ENCODE measurements at places on chromosomes 12 and 14. TPM values are rescaled to one million over a fixed set of nuclear protein-coding genes. Genes with fewer than 3 reads are reported as not detected.

Gene ABCD2
- total RNA-seq: 26.6 TPM

DNA sequence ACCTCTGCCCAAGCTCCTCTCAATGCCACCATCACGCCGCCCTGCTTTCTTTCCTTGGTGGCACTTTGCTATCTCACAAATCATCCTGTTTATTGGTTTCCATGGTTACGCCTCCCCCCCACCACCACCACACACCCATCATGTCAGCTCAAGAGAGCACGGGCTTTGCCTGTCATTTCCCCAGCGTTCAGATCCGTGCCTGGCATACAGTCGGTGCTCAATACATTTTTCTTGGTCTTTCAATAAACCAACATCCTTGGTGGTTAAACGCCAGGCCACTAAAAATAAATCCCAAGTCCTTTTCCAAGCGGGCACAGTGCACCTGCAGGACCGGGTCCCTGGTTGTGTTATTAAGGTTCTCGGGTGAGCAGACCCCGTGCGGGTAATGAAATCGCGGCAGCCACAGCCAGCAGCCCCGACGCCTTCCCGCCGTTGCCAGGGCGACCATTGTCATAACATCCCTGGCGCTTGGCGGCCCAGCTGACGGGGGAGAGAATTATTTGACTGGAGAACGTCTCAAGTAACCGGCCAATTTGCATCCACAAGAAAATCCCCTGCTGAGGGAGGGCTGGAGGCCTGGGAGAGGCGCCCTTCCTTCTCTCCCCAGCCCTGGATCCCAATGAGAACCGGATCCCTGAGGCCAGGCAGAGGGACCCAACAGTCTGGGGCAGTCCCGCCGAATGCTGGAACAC is 92.9 kb downstream of the KSR2 start:
- no peaks in the 10 kb centered on the region for H3K36me3 ChIP-seq
- no peak for DNase-seq
- no peak overlapping the region for H3K27ac ChIP-seq
- H3K27me3 ChIP-seq: peaks cover 23% of the 10 kb centered on the region
- H3K4me3 ChIP-seq: no peak overlapping the region

GRCh38 chr12:62995097-62995496 is 60.1 kb upstream of the PPM1H start:
- H3K27me3 ChIP-seq: no peaks in the 10 kb centered on the region
- H3K27ac ChIP-seq: no peak overlapping the region
- no peaks in the 10 kb centered on the region for H3K4me1 ChIP-seq
- no peaks in the 10 kb centered on the region for H3K36me3 ChIP-seq

- H3K4me1 ChIP-seq: no peaks in the 10 kb centered on the region
- H3K27me3 ChIP-seq: no peaks in the 10 kb centered on the region
- H3K36me3 ChIP-seq: no peaks in the 10 kb centered on the region
- H3K27ac ChIP-seq: no peak overlapping the region
- H3K4me3 ChIP-seq: no peak overlapping the region
- no peak for DNase-seq
Observed at GRCh38 chr14:37147310-37147880, 25.0 kb downstream of the SLC25A21 start.

DNA sequence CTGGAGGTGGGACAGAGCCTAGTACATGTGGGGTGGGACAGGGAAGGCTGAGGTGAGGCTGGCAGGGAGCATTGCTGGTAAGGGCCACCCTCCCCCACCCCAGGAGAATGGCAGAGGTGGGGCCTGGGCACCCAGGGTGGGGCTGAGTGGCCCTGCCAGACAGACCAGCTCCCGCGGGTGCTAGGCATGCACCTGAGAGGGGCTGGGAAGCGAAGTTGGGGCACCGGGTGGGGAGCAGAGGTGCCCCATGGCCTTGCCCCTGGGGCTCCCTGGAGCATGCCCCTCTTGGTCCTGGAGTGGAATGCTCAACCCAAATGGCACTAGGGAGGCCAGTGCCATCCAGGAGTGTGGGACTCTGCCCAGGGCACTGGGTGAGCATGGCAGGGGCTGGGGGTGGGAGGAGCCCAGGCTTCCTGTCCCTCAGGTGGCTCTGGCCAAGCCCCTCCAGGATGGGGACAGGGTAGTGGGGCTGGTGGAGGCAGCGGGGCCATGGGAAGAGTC is 1.3 kb downstream of the TNFAIP2 start:
- H3K27ac ChIP-seq: no peak overlapping the region
- no peaks in the 10 kb centered on the region for H3K36me3 ChIP-seq
- no peak overlapping the region for H3K4me3 ChIP-seq
- H3K27me3 ChIP-seq: peaks cover 28% of the 10 kb centered on the region

DNA sequence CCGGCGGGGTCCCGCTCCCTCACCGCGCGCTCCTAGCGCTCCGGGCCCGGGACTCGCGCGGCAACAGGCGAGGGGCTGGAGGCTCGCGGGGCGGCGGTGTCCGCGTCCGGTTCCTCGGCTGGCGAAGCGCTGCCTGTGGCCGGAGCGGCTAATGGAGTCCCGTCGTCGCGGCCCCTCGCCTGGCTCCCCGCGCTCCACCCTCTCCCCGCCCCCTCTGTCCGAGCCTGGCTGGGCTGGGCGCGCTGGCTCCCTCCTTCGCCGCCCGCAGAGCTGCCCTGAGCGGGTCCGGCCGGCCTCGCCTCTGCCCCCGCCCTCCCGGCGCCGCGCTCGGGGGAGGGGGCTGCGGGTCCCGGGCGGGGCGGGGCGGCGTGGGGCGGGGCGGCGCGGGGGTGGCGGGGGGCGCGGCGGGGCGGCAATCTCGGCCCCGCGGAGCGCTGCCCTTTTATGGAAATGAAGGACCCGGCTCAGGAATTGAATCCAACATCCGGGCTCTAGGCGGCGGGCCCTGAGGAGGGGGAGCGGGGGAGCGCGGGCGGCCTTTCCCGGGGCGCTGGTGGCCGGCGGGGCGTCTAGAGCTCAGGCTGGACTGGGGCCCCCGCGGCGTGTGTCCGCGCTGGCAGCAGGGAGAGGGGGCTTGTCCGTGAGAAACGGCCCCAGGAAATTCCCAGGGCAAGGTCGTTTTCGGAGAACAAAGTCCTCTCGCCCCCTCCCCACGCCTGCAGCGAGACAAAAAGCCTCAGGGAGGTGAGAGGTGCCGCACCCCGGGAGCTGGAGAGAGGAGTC is at the start of gene FERMT2:
TSS of gene FERMT2 (minus strand) at position 153 of the 783 bp plus-strand sequence. CDS start 482 bp downstream, outside the sequence.
- peak within 1 kb of the TSS; percentile 83 for H3K4me3 ChIP-seq
- DNase-seq: no peak
- no peak within 1 kb of the TSS for H3K27ac ChIP-seq
- peaks cover 18% of the 10 kb centered on the region for H3K4me1 ChIP-seq
